ENCODE measurements at places on chromosomes 1 and 21.

DNA sequence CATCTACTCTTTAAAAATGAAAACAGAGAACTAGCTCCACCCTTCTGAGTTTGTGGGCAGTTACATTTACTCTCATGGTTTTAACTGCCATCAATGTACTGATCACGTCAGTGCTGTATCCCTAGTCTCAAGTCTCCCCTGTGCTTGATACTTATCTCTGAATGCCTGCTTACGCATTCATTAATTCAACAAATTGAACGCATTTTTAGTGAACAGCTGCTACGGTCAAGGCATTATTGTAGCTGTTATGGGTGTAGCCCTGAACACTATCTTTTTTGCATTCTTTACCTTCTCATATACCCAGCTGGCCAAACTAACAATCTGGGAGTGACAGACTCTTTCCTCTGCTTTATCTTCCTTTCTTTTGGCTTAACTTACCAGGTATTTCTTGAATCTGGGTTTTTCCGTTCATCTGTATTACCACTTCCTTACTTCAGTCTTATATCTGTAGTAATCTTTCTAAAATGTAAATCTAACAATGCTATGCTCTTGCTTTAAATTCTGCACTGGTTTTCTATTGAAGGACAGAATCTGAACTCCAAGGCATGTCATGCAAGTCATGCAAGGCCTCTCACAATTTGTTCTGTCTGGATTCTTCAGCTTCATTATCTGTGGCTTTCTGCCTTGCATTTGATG is 33.3 kb downstream of the SMG7 start:
- no peak for DNase-seq

DNA sequence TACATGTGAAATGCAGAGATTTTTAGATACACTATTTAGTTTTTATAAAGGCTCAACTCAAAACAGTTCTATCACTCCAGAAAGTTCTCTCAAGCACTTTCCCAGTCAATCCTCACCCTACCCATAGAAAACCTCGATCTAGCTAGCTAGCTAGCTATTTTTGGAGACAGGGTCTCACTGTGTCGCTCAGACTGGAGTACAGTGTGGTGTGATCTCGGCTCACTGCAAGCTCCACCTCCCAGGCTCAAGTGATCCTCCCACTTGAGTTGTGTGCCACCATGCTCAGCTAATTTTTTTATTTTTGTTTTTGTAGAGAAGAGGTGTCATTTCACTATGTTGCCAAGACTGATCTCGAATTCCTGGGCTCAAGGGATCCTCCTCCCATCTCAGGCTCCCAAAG is 236.9 kb downstream of the RERE start:
- DNase-seq = no peak

DNA sequence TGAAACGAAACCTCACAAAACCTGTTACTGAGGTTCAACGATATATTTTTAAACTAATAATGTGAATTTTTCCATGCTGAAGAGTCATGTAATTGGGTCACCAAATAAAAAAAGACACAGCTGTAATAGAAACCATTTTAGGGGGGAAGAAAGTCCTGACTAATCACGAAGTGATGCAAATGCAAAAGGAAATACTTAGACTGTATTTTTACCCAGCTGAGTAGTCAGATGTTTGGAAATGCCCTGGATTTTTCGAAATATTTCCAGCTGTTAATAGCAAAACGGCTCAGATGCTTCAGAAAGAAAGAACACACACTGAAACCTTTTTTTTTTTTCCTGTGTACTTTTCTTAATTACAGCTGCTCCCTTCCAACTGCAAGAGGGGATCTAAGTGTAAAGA is 210.3 kb downstream of the SETD4 start:
- DNase-seq = no peak

DNA sequence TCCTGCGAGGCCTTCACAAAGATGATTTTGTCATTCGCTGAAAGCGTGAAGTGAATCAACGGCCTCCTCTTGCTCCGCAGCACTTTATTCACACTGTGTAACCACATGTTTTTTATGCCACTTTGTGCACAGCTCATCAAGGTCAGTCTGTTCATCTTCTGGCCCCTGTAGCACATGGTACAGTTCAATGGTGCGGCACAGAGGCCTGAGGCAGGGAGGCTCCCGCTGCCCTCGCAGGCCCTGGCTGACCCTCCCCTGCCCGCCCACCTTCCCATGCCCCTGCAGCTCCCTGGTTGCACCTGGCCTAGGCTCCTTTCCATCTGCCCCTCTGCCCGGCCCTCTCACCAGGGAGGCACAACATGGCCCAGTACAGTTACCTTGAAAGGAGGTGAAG is 87.5 kb downstream of the CD247 start:
- DNase-seq = no peak

- no peak for DNase-seq
Measured at GRCh38 chr21:33434770-33435360, 31.7 kb downstream of the IFNGR2 start.
